Activated CD4-positive, alpha-beta memory T cell treated with anti-CD3 and anti-CD28 coated beads for 36 hours (primary cell): ENCODE measurements at places on chromosomes 16 and 17. TPM values are rescaled to one million over a fixed set of nuclear protein-coding genes. Genes with fewer than 3 reads are reported as not detected.

DNA sequence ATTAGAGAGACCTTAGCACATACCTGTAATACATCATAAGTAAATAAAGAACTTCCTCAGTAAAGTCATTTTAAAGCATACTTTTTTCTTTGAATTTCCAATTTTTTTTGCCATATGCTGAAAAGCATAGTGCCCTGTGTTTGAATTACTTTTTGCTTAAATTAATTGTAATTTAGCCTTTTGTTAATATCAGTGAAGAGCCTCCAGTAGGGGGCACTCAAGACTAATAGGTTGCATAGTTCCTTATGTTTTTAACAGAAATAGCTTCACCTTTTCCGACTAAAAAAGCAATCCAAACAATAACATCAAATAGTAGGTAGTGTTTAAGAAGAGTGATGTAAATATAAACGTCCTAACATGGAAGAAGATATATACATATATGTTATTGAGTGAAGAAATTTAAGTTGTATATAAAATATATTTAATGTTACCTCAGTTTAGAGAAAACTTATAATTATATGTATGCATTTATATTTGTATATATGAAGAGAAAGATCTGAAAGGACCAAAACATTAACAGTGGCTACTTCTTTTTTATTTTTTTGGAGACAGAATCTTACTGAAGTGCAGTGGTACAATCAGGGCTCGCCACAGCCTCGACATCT, 18.6 kb downstream of the RAD51C start:
- H3K27me3 ChIP-seq = no peaks in the 10 kb centered on the region
- H3K4me1 ChIP-seq = peaks cover 8% of the 10 kb centered on the region
- H3K27ac ChIP-seq = no peak overlapping the region
- no peak for DNase-seq
- no peak overlapping the region for H3K4me3 ChIP-seq
- peaks cover 23% of the 10 kb centered on the region for H3K36me3 ChIP-seq

- H3K27me3 ChIP-seq = peaks cover 10% of the 10 kb centered on the region
- no peak overlapping the region for H3K27ac ChIP-seq
- no peaks in the 10 kb centered on the region for H3K36me3 ChIP-seq
- DNase-seq = peak; percentile 71
- H3K4me1 ChIP-seq = peaks cover 4% of the 10 kb centered on the region
- H3K4me3 ChIP-seq = peak overlapping the region; percentile 55
Measured at GRCh38 chr17:45740553-45741330, 43.4 kb upstream of the CRHR1 start.

GRCh38 chr17:14940108-14940937, 324.8 kb downstream of the PMP22 start:
- H3K36me3 ChIP-seq = no peaks in the 10 kb centered on the region
- H3K27ac ChIP-seq = no peak overlapping the region
- peaks cover 9% of the 10 kb centered on the region for H3K27me3 ChIP-seq
- no peaks in the 10 kb centered on the region for H3K4me1 ChIP-seq

DNA sequence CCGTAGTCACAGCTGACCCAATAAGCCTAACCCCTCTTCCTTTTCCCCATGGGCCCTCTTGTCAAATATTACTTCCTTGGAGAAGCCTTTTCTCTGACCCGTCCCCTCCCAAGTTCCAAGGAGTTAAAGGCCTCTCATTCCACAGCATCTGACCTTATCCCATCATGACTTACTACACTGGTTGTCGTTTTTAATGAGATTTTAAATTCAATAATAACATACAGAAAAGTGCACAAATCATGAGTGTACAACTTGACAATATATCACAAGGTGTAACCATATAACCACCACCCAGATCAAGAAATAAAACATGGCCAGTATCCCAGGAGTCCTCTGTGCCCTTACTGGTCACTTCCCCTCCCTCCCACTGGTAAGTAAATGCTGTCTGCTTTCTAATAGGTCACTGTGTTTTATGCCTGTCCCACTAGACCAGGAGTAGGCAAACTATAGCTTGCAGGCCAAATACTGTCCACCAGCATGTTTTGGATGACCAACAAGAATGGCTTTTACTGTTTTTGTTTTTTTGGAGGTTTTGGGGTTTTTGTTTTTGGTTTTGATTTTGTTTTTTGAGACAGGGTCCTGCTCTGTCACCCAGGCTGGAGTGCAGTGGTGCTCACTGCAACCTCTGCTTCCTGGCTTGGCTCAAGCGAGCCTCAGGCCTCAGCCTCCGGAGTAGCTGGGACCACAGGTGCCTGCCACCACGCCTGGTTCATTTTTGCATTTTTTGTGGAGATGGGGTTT, 1.2 kb upstream of the FDXR start:
- peaks cover 2% of the 10 kb centered on the region for H3K36me3 ChIP-seq
- no peaks in the 10 kb centered on the region for H3K27me3 ChIP-seq
- H3K4me1 ChIP-seq = peaks cover 25% of the 10 kb centered on the region
- H3K4me3 ChIP-seq = peak overlapping the region; percentile 80
- peak overlapping the region; percentile 93 for H3K27ac ChIP-seq

GRCh38 chr17:42886283-42887176, 14.1 kb upstream of the G6PC1 start:
- no peak for DNase-seq
- H3K4me3 ChIP-seq = no peak overlapping the region
- no peak overlapping the region for H3K27ac ChIP-seq
- no peaks in the 10 kb centered on the region for H3K36me3 ChIP-seq
- no peaks in the 10 kb centered on the region for H3K4me1 ChIP-seq

- H3K27me3 ChIP-seq = no peaks in the 10 kb centered on the region
- no peaks in the 10 kb centered on the region for H3K36me3 ChIP-seq
- DNase-seq = no peak
- H3K4me1 ChIP-seq = no peaks in the 10 kb centered on the region
Measured at GRCh38 chr17:11205659-11206058, 35.4 kb upstream of the SHISA6 start.

DNA sequence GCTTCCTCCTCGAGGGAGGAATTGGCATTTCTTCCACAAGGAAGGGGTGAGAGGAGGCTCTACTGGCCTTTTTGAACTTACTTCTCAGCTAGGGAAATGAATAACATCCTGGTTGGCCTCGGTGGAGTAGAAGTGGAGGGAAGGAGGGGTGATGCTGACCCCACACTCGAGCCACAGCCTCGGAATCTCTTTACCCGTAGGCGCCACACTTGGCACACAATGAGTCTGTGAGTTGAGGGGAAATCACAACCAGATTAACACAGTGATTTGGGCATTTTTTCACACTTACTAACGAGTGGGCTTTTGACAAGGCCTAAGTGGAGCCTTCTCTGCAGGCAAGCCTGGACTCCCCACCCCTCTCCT, 47.3 kb upstream of the TBX2 start:
- no peak overlapping the region for H3K4me3 ChIP-seq
- DNase-seq = no peak
- H3K27me3 ChIP-seq = no peaks in the 10 kb centered on the region
- no peaks in the 10 kb centered on the region for H3K36me3 ChIP-seq
- no peaks in the 10 kb centered on the region for H3K4me1 ChIP-seq

DNA sequence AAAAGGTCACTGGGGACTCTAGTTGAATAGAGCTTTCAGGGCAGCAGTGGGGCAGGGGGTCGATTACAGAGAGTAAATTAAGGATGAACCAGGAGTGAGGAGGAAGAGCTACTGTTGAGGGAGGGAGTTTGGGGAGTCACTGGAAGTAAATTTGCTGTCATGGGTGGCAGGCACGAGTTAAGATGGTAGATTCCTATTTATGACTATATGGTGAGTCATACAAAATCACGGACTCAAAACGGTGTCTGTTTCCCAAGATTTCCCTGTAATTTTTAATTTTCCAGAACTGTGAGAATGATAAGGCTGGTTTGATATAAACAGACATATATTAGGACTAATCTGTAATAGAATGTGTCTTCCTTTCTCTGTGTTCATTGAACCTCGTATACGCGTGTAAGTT, 287.6 kb upstream of the GOT2 start:
- H3K27ac ChIP-seq = no peak overlapping the region
- no peak overlapping the region for H3K4me3 ChIP-seq
- no peaks in the 10 kb centered on the region for H3K27me3 ChIP-seq
- no peak for DNase-seq
- H3K4me1 ChIP-seq = no peaks in the 10 kb centered on the region

- peak; percentile 42 for DNase-seq
- no peaks in the 10 kb centered on the region for H3K36me3 ChIP-seq
- no peak overlapping the region for H3K27ac ChIP-seq
- no peak overlapping the region for H3K4me3 ChIP-seq
Measured at GRCh38 chr17:11935734-11936406, 61.4 kb downstream of the ZNF18 start.

DNA sequence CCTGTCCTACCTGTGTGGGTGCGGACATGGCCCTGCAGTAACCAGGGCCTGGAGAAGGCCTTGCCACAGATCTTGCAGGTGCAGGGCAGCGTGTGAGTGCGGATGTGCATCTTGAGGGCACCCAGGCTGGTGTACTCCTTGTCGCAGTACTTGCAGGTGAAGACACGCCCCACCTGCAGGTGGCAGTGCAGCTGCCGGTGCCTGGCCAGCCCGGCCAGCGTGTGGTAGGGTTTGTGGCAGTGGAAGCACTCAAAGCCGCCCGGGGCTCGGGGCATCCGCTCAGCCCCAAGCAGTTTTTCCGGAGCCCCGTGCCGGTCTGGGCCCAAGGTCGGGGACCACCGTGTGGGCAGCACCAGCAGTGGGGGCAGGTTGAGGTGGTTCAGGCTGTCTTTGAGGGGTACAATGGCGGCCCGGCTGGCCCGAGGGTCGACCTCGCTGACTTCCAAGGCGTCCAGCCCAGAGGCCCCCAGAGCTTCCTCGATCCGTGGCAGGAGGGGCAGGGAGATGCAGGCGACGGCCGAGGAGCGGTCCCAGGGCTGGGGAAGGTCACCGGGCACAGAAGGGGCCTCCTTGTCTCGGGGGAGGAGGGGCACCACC, 5.1 kb downstream of the SNAI3 start:
- peaks cover 40% of the 10 kb centered on the region for H3K4me1 ChIP-seq
- peaks cover 4% of the 10 kb centered on the region for H3K36me3 ChIP-seq
- peak overlapping the region; percentile 96 for H3K27ac ChIP-seq
- H3K4me3 ChIP-seq = peak overlapping the region; percentile 65
- H3K27me3 ChIP-seq = no peaks in the 10 kb centered on the region

DNA sequence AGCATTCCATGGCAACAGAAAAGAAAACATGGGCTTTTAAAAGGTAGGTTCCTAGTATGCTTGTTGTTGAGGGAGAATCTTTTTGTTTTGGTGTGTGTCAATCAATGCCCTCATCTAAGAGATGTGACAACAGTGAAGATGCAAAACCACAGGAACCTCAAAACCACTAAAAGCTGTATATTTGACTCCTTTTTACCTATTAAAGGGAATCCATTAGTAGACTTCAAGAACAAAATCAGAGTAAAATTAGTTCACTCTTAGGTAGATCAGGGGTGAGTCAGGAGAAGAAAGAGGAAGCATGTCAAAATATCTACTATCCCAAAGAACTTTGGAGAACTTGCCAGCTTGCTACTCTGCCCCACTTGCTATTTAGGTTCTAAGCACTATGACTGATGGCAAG, 89.1 kb downstream of the CDK5R1 start:
- no peak overlapping the region for H3K4me3 ChIP-seq
- peaks cover 9% of the 10 kb centered on the region for H3K4me1 ChIP-seq
- no peak overlapping the region for H3K27ac ChIP-seq
- peaks cover 1% of the 10 kb centered on the region for H3K36me3 ChIP-seq
- H3K27me3 ChIP-seq = no peaks in the 10 kb centered on the region

DNA sequence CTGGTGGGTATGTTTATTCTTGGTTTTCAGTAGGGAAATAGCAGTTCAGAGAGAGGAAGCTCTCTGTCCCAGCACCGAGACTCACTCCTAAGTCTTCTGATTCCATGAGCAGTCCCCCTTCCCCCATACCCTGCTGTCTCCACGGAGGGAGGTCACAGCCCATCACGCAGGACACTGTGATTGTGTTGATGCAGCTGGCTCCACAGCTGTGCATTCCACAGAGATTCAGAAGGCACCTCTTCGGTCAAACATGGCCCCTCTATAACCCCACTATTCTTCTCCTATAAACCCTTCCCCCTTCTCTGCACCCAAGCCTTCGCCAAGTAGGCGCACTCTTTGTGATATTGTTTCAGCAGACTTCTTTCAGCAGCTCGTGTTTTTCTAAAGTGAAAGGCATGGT, 104.3 kb upstream of the HLF start:
- no peak overlapping the region for H3K27ac ChIP-seq
- no peaks in the 10 kb centered on the region for H3K27me3 ChIP-seq
- no peaks in the 10 kb centered on the region for H3K4me1 ChIP-seq
- no peak for DNase-seq
- H3K36me3 ChIP-seq = no peaks in the 10 kb centered on the region
- no peak overlapping the region for H3K4me3 ChIP-seq

GRCh38 chr17:38864636-38865398, 5.0 kb upstream of the LASP1 start:
- peaks cover 17% of the 10 kb centered on the region for H3K4me1 ChIP-seq
- no peak overlapping the region for H3K4me3 ChIP-seq
- DNase-seq = no peak

- H3K27me3 ChIP-seq = no peaks in the 10 kb centered on the region
- H3K36me3 ChIP-seq = no peaks in the 10 kb centered on the region
- no peak overlapping the region for H3K4me3 ChIP-seq
- H3K27ac ChIP-seq = no peak overlapping the region
Measured at GRCh38 chr17:42629411-42630009, 20.0 kb downstream of the TUBG1 start.

DNA sequence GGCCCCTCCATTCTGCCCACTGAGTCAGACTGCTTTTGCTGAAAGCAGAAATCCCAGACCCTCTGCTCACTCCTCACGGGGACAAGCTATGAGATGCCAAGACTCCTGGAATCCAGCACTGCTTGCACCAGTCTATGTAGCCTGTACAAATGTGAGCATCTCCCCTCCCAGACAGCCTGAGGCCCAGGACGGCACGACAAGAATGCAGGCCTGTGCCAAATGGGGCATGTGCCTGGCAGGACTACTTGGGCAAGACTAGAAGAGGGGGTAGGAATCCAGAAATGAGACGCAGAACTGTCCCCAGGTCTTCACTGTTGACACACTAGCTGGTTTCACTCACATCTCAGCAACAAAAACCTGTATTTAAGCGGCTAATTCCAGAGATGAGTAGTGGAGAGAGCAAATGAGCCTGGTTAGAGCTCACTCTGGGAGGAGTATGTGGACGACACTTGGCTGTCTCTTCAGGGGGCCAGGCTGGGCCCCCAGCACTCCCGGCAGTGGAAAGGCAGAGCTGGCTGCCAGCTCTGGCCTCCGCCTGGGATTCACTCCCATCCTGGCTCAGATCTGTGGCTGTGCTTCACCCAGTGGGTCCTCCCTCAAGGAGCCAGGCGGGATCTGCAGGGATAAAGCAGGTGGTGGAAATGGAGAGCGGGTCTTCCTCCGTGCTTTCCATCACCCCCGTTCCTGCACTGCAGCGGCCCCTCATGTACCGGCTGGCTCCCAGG, 2.9 kb upstream of the MYO1C start:
- peaks cover 4% of the 10 kb centered on the region for H3K4me1 ChIP-seq
- no peak overlapping the region for H3K4me3 ChIP-seq
- no peaks in the 10 kb centered on the region for H3K36me3 ChIP-seq

The DNASE1L2 gene
- total RNA-seq = 0.63 TPM

The TP53TG3 gene
- total RNA-seq = not detected

The ZNF750 gene
- total RNA-seq = not detected

The WFIKKN1 gene
- total RNA-seq = 0.05 TPM

The CD79B gene
- 40.9 TPM for total RNA-seq

The MT1G gene
- total RNA-seq = 5.8 TPM

The OVCA2 gene
- total RNA-seq = 31.7 TPM

The VTN gene
- not detected for total RNA-seq

The SLC13A2 gene
- total RNA-seq = not detected

The ASB16 gene
- total RNA-seq = not detected

The ARL5C gene
- not detected for total RNA-seq

The C16orf74 gene
- not detected for total RNA-seq

The TOM1L1 gene
- 2.6 TPM for total RNA-seq

The SLC52A1 gene
- total RNA-seq = 0.36 TPM

The SLC25A19 gene
- 62.3 TPM for total RNA-seq

The PRSS27 gene
- total RNA-seq = 2.4 TPM
